NCI-H2029 treated with DMSO at 0.1 percent for 48 hours (cell line): ENCODE measurements at places on chromosomes 1 and 21.

DNA sequence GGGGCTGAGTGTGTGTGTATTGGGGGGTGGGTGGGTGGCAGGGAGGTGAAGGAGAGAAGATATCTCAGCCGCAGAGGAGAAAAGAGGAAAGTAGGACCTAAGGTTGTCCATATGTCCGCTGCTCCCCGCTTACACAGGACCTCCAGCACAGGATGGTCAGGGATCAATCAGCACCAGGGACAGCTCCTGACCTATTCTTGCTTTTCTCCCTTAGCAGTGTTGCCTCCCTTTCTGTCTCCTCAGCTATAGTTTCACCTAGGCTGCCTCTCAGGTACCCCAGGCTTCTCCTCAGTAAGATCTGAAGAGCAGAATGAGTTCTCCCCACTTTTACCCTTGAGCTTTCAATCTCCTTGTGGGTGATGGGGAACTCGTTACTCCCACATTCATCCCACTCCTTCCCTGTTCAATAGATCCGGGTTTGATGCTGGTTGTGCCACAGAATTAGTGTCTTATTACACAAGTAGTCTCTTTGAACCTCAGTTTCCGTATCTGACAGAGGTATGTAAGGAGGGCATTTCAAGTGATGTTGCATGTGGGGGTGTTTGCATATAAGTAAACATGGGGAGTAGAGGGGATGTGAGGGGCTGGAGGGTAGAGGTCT, 1.4 kb upstream of the DPH2 start:
- DNase-seq: no peak

DNA sequence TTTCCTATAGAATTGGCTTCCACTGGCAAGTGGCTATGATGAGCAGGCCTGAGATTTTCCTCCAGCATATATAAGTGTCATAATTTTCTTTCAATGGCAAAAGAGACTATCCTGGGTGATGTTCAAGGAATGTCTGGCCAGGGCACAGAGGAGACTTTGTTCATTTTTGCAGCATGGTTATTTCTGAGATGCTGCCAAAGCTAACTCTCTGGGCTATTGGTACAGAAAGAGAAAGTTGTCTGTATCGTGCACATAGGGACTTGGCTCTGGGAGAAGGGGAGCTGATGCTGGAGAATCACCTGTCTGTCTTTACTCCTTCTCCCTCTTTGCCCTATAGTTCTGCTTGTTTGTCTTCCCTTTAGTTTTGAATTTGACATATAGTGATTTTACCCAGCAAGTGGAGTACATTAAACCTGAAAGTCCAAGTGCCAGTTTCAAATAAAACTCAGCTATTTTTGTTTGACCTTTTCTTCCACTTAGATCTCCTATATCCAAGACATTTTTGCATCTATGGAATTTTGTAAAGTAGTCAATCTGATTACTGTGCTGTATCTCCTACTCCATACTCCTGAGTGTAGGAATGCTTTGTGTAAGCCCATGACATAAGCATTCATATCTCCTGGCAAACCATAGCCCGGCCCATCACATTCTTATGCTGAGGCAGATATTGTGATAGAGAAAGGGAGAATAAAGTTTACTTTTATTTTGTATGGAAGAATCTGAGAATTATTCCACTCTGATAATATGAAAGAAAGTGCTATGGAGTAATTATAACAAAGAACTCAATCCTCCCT, 3.9 kb downstream of the FNDC7 start:
- no peak for DNase-seq

DNA sequence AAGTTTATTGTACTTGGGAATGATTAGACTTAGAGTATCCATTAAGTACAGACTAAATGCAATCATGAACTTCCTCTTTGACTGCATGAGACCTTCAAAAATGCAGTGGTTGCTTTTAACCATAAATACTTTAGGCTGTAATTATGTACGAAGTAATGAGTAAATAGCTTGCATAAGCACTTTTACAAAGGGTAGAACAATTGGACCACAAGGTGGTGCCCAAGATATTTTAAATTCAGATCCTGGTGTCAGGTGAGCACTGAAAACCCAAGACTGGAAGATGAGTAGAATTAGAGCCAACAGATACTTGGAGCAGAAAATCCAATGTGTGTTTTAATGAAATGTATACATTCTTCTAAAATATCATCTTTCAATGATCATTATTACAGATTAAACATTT, 43.4 kb upstream of the RHOU start:
- DNase-seq: peak; percentile 42

- DNase-seq: peak; percentile 55
Measured at GRCh38 chr1:21869620-21870121, 57.6 kb downstream of the LDLRAD2 start.

- DNase-seq: no peak
Measured at GRCh38 chr21:36171336-36171735, 14.7 kb downstream of the DOP1B start.

DNA sequence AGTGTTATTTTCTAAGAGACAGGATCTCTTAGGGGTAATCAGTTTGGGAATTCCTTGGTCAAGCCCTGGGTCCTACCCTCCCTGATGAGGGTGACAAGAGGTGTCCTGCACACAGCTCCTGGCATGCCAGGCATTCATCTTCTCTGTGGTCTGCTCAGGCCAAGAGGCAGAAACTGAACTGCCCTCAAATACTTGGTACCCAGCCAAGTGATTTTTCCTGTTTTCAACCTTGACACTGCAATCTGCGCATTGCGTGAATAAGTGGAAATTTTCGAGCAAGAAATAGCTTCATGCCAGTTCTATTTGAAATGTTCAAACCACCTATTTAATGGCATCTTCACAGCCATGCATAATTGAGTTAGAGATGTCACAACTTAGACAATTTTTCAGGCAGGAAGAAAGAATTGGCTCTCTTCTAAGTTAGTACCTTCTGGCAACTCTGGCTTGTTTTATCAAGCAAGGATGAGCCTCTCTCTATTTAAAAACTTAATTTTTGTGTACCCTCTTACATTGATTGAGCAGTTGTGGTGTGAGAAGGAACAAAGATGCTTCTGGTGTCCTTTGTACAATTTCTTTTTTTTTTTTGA, 27.0 kb downstream of the DNM3 start:
- no peak for DNase-seq

DNA sequence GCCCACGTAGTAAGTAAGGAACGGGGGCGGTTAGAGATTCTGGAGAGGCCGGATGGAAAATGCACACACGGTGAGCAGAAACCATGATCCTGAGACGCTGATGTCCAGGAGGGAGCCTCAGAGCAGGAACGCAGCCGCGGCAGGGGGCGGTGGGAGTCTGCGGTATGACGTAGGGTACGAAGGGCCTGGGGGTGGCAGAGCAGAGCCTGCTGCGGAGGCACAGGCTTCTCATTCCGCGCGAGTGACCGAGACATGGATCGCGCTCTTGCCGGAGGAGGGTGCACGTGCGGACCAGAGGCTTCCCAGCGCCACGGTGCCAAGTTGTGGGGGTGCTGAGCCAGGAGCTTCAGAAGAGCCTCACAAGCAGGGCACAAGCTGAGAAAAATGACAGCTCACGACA, 176.2 kb downstream of the KIF26B start:
- DNase-seq: no peak

DNA sequence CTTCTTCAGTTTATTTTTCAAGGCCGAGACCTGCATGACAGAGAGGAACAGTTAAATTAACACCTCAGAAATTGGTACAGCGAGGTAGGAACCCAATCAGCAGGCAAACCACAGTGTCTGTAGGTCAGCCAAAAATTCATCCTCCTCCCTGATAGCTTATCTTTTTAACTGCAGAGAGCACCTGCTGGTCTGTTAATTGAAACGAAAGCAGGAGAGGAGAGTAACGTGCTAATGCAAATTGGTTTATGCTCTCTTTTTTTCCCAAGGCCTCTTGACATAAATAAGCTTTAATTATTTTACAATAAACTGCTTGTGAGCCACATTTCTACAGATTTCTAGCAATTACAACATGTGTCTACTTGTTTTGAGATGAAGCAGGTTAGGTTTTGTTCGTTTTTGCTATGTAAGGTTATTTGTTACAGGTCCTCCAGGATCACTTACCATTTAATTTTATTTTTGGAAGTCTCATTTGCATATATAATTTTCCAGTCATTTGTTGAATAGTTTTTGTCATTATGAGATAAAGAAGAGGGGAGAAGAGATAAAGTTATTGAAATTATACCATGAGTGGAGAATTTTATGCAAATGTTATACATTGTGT, 179.9 kb downstream of the DENND1B start:
- no peak for DNase-seq

DNA sequence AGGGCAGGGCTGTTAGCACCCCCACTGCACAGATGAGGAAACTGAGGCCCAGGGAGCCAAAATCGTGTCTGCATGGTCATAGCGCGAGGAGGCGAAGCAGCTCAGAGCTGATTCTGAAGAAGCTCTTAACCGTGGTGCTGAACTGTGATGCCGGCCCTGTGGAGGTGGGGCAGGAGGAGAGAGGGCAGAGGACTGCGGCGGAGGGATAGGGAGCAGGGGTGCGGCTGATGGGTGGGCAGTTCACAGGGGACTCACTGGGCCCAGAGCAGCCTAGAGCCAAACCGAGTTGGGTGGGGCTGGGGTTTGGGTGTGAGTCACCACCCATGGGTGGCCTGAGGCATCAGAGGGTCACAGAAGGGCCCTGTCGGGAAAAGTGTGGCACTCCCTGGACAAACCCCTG, 74.7 kb downstream of the RAP1GAP start:
- no peak for DNase-seq

DNA sequence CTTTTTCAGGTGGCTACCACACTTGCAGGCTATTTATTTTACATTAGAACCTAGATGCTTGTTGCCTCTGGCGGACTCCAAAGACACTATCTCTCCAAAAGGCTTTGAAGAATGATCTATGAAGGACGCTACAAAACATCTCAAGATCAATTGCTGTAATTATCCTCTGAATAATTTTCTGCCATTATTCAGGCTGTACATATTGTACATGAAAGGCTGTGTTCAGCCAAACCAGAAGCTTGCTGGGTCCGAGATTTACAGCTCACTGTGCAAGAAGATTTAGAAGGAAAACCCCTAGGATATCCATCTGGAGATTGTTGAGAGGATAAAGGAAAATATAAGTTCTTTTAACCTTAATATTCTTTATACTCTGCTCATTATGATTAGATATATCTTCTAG, 523.6 kb upstream of the PLXNA2 start:
- DNase-seq: no peak

DNA sequence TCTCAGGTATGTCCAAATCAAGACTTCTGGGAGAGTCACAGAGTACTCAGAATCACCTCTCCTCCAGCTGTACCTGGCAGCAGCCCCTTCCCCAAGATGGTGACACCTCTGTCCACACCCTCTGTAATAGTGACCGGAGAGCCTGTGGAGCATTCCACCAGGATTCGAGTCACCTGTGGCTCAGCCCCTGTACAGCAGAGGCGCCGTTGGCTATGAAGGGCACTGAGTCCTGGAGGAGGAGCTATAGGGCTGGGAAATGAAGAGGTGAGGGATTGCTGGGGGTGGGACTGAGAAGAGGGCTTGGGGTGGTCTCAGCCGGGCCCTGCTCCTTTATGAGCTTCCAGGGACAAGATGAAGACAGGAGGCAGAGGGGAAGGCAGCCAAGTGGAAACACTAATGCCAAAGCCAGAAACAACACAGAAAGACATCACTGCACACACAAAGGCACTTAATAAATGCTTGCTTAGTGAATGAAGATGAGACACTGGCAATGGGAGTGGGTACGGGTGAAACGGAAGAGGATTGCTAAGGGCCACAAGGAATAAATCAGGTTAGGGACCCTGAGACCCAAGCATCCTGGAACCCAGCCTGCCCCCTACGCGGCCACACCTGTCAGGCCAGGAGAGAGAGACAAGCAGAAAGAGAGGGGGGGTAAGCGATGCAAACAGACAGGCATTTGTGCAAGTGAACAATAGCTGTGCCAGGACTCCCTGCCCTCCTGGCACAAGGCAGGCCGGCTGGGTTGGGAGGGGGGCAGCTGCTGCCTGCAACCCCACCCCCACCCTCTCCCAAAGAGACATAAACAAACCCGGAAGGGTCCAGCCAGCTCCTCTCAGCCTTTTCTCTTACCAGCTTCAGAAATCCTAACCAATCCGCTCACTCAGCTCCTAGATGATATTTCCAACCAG, 3.9 kb downstream of the ARHGEF2 start:
- DNase-seq: peak; percentile 68

GRCh38 chr1:18927082-18927653, 24.8 kb upstream of the ALDH4A1 start:
- no peak for DNase-seq
